M059J (cell line): ENCODE measurements at places on chromosomes 12 and 14. TPM values are rescaled to one million over a fixed set of nuclear protein-coding genes. Genes with fewer than 3 reads are reported as not detected.

Gene TMPRSS12
- total RNA-seq = not detected in 2 replicates

Gene KCNA5
- not detected in 2 replicates for total RNA-seq

Gene DIO2
- total RNA-seq = 35.1 and 61.1 TPM in 2 replicates

Gene TAS2R43
- total RNA-seq = 0.25 TPM in 1 of 2 replicates, not detected in the other
